ENCODE measurements at places on chromosomes 1 and 21.

GRCh38 chr1:196545222-196545621 is 63.0 kb downstream of the KCNT2 start:
- DNase-seq: no peak

DNA sequence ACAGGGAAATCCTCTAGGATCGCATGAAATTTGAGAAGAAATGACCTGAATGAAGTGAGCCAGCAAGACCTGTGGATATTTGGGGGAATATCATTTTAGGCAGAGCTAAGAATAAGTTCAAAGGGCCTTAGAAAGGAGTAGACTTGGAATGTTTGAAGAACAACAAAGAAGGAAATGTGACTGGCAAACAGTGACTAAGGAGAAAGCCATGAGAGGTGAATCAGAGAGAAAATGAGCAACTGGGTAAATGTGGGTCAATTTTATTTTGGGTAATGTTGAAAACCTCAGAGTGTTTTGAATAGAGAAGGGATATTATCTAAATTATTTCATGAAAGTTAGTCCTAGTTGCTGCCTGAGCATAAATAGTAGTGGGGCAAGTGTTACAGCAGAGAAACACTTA is 672.8 kb downstream of the LMO4 start:
- DNase-seq: no peak

DNA sequence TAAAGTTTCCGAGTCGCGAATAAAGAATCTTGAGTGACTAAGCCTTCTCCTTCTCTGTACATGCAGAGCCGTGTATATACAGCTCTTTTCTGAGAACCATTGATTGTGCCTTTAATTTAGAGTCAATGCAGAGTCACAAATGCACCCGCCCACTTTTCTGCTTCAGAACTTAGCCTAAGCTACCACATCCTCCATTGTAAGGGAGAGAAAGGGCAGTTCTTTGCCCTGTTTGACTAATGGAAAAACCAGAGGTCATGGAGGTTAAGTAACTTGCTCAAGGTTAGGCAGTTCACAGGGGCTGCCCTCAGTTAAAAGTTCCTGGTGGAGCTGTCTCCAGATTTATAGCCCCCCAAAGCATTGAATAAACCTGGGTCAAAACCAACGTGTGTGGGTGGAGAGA is 139.6 kb downstream of the TOMM20 start:
- DNase-seq: no peak

- DNase-seq: no peak
Observed at GRCh38 chr1:170559166-170559565, 27.2 kb downstream of the GORAB start.

- no peak for DNase-seq
Observed at GRCh38 chr1:160868141-160868540, 5.5 kb upstream of the CD244 start.

DNA sequence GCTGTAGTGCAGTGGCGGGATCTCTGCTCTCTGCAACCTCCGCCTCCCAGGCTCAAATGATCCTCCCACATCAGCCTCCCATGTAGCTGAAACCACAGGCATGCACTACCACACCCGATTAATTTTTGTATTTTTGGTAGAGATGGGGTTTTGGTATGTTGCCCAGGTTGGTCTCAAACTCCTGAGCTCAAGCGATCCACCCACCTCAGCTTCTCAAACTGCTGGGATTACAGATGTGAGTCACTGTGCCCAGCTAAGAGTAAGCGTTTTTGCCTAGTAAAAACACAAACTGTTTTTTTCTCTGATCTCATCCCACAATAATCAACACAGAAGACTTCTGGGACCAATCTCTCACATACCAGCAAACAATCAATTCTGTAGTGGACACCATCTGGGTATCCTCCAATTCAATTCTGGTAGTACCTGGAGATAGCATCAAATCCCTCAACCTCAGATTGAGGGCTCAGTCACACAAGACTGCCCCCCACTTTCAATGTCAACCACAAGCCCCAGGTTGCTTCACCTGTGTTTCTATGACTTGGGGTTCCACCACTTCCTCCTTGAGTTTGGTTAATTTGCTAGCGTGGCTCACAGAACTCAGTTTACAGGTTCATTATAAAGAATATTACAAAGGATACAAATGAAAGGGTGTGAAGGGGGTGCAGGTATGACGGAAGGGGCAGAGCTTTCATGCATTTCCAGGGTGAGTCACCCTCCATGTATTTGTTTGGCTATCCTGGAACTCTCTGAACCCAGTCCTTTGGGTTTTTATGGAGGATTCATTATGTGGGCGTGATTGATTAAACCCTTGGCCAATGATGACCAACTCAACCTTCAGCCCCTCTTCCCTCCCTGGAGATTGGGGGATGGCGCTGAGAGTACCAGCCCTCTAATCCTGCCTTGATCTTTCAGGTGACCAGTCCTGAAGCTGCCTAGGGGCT is 40.0 kb upstream of the RHOU start:
- no peak for DNase-seq

DNA sequence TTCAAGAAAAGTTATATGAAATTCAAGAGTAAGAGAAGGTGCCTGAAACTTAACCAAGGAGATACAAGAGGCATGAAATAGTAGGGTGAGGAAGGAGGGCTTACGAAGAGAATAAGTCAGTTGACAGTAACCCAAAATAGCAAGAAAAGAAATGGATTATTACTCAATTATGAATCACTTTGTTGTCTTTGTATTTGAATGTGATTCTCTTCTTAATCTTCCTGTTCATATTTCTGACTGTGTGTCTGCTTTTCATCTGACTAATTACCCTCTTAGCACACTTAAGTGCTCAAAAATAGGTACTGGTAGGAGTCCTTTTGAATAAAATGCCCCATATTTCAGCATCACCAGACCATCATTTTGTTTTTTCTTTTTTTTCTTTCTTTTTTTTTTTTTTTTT is 39.4 kb downstream of the GLMN start:
- no peak for DNase-seq

DNA sequence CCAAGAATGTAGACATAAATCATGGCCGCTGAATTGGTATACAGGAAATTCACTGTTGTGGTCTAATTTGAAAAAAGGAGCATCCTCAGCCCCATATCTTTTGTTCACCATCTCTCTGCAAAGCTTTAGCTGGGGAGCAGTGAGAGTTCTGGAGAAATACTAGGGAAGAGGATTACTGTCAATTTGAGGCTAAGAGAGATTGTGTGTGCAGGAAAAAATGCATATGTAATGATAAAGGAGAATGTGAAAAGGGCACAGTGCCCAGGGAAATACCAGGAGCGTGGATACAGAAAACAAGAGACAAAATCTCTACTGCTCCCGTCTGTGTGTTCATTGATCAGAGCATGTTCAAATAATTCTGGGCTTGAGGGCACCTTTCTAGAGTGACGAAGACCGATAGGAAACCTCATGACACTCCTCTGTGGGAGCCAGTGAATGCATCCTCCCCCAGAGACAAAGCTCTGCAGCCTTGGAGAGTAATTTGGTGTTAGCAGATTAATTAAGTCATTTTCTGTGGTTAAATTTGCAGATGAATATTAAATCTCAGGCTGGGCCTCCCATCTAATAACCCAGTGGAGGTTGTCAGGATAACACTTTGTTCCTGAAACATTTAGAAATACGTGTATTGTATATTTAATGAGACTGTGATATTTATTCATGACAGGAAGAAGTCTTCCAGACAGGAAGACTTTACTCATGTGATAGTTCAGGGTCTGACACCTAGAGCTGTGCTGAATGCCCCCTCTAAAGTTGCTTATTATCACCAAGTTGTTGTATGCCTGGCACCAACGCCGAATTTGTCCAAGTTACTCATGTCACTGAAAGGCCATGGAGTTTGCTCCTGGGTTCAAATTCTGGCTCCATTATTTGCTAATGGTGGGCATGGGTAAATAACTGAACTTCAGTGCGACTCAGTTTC is 287.3 kb upstream of the SGIP1 start:
- no peak for DNase-seq

DNA sequence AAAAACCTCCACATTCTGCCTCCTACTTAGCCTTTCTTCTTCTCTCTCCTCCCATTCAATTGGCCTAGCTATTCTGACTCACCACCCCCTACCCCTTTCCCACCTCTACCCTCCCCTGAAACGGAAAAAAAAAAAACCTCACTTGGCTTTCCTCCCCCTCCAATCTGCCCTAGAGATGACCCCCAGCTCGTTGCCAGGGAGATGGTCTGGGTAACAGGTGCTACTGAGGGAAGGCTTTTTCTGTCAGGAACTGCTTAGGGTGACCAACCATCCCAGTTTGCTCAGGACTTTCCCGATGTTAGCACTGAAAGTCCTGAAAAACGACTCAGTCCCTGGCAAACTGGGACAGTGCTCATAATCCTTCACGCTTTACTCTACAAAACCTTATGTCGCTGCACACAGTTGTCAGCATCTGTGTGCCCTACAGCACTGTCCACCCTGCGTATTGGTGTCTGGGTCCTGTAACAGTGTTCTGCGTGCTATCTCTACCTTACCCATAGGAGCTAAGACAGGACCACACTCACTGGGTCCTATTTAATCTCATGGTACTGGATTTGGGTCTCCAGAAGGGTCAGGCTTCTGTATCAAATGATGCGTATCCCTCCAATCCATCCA is 7.7 kb upstream of the CADM3 start:
- DNase-seq: no peak

DNA sequence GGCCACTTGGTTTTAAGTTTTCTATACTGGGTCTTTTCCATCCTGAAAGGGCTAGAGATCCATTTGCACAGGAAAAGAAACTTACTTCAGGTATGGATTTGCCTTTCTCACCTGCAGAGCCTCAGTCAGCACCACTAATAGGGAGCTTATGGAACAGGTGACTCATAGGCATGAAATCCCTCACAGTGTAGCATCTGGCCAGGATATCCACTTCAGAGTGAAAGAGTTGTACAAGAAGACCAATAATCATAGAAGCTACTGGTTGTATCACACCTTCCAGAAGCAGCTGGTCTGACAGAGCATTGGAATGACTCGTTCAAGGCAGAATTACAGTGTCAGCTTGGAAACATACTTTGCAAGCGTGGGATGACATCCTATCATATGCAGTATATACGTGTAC is 26.3 kb upstream of the SYT14 start:
- no peak for DNase-seq

DNA sequence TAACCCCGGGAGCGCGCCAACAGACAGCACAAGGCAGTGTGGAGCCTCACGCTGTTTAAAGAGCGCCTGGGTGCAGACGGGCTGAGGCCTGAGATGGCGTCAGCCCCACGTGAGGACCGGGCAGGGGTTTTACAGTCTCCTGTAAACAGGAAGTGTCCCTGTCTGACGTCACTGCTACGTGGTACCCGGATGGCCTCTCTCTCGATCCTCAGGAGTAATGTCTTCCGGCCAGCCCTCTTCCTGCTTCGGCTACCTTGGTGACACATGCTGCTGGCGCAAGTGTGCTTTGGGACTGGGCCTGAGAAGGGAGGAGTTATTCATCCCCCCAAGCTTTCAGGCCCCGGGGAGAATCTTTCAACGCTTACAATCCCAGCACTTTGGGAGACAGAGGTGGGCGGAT is 41.2 kb downstream of the CNST start:
- DNase-seq: no peak

DNA sequence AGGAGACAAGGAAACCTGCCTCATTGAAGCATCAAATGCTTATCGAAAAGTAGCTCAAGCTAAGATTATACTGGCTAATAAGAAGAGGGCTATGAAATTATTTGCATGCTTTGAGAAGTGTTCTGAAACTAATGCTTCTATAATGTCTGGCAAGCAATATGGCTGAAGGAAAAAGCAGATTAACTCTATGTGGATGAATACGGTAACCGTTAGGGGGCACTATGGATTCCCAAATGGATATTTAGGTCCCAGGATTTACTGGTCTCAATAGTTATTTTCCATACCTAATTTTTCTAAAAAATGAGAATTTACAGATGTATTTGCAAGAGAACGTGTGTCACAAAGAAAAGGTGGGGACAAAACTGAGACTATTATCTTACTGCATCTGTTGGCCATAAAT is 34.6 kb upstream of the RRP15 start:
- no peak for DNase-seq

GRCh38 chr1:214573386-214574318 is 22.2 kb upstream of the PTPN14 start:
- DNase-seq: no peak

- no peak for DNase-seq
Observed at GRCh38 chr21:20698585-20698984, 299.6 kb upstream of the NCAM2 start.

GRCh38 chr1:26305667-26306289 is 658 bp downstream of the UBXN11 start:
- no peak for DNase-seq

GRCh38 chr1:160866001-160866694 is 3.5 kb upstream of the CD244 start:
- DNase-seq: no peak

- no peak for DNase-seq
Observed at GRCh38 chr1:78591971-78592370, 28.3 kb upstream of the IFI44L start.

GRCh38 chr1:30684259-30684658 is 39.1 kb downstream of the MATN1 start:
- DNase-seq: no peak

DNA sequence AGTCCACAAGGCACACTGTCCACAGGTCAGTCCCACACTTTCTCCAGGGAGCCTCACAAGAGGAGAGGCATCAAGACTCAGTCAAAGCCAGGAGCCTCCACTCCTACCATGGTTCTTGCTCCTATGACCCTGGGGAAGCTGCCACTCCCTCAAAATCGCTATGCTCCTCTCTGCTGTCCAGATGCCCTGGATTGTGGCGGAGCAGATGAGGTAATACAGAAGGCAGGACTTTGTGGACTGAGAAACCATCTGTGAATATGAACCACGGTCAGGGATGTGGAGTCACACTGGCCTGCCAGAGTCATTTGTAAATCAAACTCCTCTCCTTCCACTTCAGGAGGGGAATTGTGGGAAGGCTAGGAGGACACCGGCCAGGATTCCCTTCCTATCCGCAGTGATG is 20.6 kb downstream of the VWA5B1 start:
- DNase-seq: no peak

GRCh38 chr1:150551051-150551783 is 2.0 kb downstream of the ADAMTSL4 start:
- no peak for DNase-seq

Measured in stimulated activated CD4-positive, alpha-beta T cell treated with anti-CD3 and anti-CD28 coated beads, TNF-alpha, amount 100 ng/mL, for 4 hours (primary cell).